ENCODE measurements at places on chromosomes 5 and 9.

DNA sequence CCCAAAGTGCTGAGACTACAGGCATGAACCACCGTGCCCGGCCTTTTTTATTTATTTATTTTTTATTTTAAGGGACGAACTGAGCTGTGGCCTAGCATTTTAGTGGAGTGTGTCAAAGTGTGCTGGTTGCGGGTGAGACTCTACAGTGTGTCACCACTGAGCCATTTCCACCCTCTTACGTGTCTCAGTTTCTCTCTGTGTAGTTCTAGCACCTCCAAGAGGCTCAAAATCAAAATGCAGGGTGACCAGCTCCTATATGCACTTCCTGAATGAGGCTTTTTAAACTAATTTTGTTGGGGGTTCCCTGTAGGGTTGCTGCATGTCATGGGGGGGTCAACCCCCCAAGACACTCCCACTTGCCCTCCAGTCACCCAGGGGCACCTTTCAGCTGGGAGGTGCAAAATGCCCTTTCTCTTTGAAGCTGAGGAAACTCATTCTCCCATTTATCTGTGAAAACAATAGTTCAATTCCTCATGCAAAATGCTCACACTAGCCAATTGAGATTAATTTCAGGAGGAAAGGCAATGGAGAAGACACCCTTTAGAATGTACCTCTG is 69.3 kb downstream of the COL15A1 start:
- DNase-seq: no peak

DNA sequence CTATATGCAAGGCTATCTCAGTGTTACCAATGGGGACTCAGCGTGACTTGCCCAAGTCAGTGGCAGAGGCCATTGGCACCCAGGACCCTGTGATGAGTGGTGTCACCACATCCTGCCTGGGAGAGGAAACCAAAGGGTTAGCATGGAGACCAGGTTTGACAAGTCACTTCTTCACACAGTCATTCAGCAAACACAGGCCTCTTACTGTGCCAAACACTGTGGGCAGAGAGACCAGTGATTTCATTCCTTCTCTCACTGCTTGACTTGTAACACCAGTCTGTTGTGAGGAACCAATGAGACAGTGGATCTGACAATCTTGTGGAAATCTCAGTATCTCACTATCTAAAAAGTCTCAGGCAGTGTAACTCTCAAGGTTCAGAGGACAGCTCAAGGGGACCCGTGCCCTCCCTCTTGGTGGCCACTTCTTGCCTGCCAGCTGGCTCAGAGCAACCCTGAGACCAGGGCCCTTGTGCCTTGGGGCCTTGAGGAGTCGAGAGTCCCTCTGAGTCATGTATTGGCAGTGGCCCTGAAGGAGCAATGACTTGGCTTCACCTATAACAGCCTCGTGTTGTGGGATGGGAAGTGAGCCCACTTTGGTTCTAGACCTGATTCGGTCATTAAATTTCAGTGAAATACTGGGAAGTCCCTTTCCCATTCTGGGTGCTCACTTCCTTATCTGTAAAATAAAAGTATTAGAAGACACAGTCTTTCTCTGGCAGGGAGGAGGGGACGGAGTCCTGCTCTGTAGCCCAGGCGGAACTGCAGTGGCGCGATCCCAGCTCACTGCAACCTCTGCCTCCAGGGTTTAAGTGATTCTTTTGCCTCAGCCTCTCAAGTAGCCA is 1.6 kb downstream of the FABP6 start:
- DNase-seq: no peak

DNA sequence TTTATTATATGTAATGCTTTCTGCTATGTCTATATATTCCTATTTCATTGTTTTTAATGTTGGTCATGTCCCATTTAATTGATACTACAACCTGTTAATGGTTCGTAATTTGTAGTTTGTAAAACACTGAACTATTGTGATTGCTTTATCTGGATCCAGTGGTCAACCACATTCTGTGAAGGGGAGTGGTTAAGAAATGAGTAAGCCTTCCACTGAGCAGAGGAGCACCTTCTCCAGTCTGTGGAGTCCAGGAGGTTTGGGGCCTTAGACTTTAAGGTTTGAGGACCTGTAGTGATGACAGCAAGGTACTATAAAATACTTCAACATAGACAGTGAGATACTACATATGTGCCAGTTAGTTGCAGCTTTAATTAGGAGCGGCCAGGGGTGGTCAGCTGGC is 67.7 kb upstream of the RAD23B start:
- DNase-seq: no peak

DNA sequence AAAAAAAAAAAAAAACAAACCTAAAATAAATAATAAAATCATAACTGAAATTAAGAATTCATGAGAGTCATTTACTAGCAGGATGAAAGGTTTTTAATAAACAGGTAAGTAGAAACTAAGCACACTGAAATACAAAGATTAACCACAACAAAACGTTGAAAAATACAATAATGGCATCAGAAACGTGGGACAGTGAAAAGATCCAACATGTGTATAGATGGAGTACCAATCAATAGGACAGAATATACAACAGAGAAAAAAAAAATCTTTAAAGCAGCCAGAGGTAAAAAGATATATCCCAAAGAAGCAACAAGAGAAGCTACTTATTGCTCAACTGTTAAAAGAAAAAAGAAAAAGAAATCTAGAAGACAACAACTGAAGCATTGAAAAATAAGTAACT is 75.2 kb downstream of the RICTOR start:
- no peak for DNase-seq

- DNase-seq: no peak
These were observed 76.8 kb downstream of the TTLL11 start for GRCh38 chr9:122016309-122016708.

DNA sequence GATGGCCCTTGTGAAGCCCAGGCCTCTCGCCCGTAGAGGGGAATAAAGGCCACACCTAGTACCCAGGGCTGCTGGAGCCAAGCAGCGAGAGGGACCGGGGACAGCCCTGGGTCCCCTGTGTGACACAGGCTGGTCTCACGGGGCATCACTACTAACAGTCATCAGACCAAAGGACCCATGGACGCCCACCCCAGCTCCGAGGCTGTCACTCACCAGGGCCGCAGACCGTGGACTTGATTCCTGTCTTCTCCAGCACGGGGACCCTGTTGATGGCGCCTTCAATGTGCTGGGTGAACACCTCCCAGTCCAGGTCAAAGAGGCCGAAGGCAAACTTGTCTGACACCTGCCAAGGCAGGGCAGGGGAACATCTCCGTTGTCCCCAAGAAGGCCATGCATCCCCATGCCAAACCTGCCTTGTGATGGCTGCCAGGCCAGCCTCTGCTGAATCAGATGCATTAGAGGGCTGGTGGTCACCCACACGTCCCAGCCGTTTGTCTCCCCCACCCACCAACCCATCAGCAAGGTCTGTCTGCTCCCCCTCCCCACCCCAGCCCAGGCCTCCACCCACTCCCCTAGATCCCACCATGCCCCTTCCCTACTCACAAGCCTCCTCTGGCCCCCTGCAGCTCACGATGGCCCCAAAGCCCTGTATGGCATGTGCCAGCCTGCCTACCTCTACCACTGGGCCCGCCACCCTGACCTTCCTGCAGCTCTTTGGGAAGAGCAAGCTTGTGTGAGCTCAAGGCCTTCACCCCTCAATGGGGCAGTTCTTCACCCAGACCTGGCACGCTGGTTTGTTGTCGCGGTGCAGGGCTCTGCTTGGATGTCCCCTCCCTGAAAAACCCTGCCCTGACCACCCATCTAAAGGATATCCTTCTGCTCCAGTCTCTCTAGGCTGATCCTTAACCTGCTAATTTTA is 20.8 kb downstream of the SARDH start:
- DNase-seq: no peak

GRCh38 chr9:132426639-132427414 is 16.8 kb downstream of the CFAP77 start:
- DNase-seq: no peak

Measured in AG04450 (cell line).